Uterus (tissue), 4 donors: ENCODE measurements at places on chromosomes 7 and 10. TPM values are rescaled to one million over a fixed set of nuclear protein-coding genes. Genes with fewer than 3 reads are reported as not detected.

DNA sequence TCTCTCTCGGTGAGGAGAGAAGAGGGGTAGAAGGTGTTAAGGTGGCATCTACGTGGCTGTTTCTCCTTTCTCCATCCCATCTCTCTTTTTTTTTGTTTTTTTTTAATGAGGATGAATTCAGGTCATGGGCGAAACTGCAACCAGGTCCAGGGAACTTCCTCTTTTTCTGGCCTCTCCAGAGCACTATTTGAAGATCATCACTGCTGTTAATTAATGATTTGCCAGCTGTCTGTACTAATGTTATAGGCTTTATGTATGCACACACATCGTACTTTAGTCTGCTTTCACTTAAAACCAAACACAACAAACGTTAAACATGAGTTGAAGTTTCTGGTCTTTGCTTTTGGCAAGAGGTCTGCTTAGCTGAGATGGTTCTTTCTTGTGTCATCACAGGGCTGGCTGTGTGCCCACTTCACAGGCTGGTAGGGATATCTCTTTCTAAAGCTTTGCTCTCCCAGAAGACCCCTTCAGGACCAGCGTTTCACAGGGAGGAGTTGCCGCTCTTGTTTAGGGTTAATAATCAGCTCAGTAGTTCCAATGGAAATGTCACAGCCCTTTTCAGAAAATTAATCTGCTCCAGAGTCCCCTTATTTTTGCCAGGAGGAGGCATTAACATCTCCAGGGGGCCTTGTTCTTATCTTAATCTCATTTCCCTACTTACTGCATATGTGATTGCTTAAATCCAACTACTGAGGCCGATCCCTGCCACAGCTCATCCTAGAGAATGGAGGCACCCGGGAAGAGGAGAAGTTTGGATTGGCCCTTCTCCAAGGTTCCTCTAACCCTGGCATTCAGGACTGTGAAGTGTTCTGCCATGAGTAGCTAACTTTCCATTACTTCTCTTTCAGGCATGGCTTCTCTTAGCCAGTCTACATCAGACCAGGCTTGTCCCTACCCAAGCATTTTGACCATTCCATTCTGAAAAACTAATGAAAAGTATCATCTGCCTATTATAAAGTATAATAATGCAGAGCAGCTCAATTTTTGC lies 273.9 kb upstream of the NFE2L3 start:
- no peak for DNase-seq

SLC16A9 gene
- total RNA-seq, result 10.5 TPM

DNA sequence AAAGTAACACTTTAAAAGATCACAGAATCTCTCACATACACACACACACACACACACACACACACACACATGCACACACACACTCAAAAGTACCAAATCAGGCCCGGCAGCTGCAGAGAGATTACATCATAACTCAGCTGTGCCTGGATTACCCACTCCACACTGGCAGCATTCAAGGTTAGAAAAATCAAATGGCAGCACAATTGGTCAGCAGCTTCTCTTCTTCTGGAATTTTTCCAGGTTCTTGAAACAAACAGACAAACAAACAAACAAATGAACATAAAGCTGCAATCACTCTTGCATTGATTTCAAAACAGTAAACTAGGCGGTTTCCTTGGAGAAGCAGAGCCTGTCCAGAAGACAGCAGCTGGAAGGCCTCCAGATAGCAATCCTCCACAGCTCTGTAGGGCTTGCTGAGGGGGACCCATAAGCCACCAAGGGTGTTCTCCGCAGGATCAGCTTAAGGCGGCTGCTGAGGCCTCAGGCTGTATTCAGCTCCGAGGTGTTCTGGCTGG lies 24.5 kb upstream of the FAM133B start:
- DNase-seq, result no peak

DNA sequence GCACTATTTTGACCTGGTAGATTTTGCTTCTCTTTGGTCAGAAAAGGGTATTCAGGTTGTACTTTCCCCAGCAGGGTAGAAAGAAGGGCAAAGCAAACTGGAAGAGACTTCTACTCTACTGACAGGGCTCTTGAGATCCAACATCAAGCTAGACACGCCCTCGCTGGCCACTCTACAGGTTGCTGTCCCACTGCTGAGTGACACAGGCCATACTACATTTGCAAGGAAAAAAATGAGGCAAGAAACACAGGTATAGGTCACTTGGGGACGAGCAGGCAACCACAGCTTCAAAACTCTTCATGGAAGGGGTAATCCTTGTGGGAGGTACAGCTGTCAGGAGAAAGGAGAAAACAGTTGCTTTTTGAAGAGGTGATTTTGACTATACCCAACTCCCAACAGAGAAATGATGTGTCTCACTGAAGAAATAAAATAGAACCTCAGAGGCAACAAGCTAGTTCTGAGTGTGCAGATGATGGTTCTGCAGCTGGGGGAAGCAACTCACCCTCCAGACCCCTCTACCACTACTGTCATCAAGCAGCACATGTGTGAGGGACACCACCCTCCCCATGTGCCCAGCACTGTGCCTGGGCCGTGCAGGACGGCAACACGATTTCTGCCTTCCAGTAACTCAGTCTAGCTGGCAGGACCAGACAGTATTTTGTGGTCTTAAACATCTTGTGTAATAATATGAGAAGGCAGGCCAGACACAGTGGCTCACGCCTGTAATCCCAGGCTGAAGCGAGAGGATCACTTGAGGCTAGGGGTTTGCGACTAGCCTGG lies 16.3 kb downstream of the AKR1B1 start:
- DNase-seq, result no peak

DNA sequence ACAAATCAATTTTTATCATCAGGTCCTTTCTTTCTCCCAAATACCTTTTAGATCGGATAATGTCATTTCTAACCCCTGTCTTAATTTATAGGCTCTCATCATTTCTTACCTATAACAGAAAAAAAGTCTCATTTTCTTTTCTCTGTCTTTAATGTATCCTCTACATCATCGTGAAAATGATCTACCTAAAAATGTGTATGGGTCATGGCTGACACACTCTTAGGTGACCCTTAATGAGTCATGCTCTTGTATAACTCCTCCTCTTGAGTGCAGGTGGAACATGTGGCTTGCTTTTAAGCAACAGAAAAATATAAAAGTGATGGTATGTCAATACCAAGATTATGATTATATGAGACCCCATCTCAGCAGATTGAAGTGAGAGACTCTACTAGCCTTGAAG lies 139.4 kb downstream of the SEMA3C start:
- DNase-seq, result no peak

DNA sequence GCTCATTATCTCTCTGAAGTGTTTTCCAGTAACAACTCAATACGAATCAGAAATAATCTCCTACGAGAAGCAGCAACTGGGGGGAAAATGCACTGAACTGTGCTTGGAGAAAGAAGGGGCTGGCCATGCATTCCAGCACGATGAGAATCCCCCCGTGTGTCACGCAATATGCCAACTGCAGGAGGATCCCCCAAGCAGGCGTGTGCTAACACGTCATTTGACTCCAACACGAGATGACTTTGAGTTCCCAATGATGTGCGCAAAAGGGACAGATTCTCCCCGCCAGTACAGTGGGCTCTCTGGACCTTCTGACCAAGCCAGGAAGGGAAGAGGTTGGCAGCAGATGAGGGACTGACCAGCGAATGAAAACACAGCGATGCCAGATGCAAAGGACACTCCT lies 105.5 kb downstream of the KCNMA1 start:
- DNase-seq, result no peak

DNA sequence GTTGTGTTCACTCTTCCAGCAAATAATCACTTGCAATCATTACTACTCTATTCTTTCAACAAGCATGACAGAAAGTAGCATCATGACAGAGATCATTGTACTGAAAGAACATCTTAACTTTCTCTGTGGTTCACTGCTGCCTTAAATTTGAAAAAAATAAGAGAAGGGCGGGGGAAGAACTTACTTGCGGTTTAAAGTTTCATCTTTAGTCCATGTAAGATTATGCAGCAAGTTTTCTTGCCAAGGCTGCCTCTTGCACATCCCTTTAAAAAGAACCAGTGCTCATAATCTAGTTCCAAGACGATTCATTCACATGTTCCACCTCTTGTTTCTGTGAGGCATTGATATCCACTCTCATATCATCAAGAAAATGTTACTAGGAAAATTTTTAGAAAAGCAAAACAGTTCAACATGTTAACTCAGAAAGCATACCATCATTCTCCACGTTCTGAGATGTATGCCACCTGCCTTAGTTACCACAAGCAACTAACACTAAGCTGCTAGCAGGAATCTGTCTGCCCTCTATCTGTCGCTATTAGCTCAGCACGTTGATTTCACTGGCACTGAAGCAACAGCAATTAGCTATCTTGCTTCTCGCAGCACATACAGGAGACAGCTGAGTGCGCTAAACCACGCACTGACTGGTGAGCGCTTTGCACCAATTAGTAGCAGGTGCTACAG lies at the start of gene PCDH15:
PCDH15 (minus strand) TSS at position 491 of the 681 bp plus-strand sequence. CDS start 136,969 bp downstream, outside the sequence.
- no peak for DNase-seq

GRCh38 chr7:88307823-88308222 lies 1.1 kb upstream of the STEAP4 start:
- DNase-seq, result no peak

DNA sequence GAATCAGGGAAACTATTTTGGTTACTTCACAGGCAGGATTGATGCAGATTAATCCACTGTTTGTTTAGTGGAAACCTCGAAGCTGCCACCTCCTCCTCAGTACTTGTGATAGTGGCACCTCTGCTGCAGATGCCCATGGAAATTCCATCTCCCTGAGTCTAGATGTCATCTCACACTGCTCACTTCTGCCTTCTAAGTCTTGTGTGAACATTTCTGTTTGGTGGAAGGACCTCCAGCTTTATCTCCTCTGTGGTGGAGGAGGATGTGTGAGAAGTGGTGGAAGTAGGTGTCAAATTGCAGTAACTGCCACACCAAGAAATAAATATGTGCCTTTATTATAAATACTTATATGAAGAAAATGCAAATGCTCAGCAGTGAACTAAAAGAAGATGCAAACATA lies 25.8 kb upstream of the GPR141 start:
- DNase-seq, result no peak
